Activated CD4-positive, alpha-beta T cell treated with anti-CD3 and anti-CD28 coated beads, Interleukin-2, amount 50 U/mL, for 4 hours (primary cell): ENCODE measurements at places on chromosomes 16 and 17.

DNA sequence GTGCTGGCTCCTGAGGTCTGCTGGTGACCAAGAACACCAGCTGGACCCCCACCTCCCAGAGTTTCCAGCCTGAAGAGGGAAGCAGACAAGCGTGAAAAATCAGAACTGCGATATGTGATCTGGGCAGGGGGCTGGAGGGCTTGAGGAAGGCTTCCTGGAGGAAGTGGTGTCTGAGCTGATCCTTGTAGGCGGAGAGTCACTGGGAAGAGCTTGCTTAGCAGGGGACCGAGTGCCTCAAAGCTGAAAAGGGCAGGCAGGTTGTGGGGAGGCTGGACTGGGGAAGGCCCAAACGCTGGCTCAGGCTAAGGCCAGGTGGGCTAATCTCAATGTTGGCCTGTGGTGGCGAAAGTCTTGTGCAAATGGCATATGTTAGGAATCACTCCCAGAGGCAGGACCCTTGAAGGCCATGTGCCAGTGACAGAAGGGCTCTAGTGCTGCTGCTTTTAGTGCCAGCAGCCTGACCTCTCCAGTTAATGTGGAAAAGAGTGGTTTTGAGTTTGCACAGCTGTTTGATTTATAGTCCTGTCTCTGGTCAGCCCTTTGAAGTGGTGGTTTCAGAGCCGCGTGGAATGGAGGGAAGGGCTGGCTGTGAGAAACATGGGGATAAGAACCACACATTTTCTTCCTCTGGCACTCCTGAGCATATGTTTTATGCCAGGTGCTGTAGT is 85.3 kb upstream of the LGALS9 start:
- no peak for DNase-seq

GRCh38 chr16:83532634-83533033 is 275.1 kb upstream of the HSBP1 start:
- no peak for DNase-seq

DNA sequence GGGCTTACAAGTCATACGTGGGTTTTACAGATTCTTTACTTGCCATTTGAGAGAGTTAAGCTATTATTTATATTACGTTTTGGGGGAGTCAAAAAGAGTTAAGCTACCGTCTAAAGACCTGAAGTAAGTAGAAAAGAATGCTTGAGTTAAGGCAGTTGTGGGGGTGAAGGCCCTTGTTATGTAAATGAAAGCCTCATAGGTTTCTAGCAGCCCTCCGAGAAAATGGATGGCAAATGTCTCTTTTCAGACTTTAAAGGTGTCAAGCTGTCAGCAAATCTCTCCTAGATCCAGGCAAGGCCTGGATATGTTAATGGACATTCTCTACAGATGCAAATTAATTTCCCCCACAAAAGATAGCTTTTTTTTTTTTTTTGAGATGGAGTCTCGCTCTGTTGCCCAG is 7.2 kb upstream of the EIF4A3 start:
- DNase-seq, result no peak

DNA sequence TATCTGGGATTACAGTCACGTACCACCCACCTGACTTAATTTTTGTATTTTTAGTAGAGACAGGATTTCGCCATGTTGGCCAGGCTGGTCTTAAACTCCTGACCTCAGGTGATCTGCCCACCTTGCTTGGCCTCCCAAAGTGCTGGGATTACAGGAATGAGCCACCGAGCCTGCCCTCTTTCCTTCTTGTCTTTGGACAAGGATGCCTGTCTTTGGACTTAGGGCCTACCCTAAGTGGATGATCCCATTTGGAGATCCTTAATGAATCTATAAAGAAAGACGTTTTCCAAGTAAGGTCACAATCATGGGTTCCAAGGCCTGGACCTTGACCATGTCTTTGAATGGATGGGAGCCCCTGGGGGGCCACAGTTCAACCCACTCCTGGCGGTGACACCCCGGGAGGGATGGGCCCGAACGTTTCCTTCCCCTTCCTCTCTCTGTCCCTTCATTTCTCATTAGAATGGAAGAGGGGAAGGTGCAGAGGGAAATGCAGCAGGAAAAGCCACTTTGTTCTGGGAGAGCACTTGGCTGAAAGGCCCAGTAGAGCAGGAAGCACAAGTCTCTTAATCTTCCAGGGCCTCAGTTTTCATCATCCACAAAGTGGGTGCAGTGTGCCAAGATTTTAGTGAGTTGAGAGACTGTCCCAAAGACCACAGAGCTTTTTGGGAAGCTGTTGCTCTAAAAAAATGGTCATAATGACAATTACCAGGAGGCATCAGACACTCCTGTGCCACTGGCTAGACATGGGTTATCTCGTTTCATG is 353.3 kb downstream of the SEC14L1 start:
- DNase-seq, result no peak

GRCh38 chr17:9104370-9105041 is 83.2 kb downstream of the NTN1 start:
- DNase-seq, result no peak

GRCh38 chr17:19307521-19307920 is 55.0 kb downstream of the B9D1 start:
- DNase-seq, result no peak

DNA sequence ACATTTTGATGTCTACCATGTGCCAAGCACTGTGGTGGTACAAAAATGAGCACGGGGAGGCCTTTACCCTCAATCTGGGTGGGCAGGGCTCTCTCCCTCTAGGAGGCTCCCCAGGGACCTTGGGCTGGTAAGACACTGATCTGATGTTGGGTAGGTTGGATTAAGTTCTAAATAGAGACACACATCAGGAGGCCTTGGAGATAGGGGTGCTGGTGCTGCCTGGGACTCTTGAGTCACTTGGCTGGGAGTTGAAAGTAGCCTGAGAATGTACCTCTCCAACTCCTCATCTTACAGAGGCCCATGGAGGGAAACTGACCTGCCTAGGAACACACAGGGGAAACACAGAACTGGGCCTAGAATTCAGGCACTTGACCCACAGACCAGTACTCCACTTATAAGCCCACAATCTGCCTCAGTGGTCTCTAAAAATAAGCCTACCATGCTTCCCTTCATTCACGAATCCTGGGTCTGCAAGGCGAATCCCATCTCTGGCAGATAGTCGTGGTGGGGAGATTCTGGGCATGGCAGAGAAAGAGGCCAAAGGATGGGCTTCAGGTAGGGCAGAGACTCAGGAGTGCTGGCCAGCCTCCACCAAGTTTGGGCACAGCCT is 1.8 kb upstream of the NEUROD2 start:
- DNase-seq, result no peak

GRCh38 chr16:83792391-83792790 is 15.4 kb upstream of the HSBP1 start:
- no peak for DNase-seq

DNA sequence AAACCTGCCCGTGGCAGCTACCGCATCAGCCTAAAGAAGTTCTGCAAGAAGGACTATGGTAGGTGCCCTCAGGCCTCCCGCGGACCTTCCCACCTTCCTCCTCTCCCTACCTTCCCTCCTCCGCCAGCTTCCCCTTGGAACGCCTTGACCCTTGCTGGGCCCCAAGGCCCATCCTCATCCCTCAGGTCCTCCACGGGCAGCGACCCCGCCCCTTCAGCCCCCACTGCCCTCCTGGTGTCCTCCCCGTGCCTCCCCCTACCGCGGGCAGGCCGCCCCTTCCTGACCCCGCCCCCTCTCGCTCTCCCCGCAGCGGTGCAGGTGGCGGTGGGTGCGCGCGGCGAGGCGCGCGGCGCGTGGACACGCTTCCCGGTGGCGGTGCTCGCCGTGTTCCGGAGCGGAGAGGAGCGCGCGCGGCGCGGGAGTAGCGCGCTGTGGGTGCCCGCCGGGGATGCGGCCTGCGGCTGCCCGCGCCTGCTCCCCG is 1.4 kb upstream of the TBC1D24 start:
- no peak for DNase-seq

DNA sequence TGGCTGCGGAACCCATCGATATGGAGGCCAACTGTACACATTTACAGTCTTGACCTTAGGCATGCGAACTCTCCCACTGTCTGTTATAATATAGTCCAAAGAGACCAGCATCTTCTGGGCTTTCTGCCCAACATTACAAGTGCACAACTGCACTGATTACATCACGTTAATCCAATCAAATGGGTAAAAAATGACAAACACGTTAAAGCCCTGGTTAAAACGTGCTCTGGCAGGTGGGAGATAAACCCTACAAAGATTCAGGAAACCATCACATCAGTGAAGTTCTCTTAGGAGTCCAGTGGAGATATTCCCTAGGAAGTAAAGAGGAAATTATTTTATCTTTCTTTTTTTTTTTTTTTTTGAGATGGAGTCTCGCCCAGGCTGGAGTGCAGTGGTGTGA is 23.7 kb upstream of the XYLT2 start:
- DNase-seq, result no peak

GRCh38 chr17:79797492-79798298 is 818 bp upstream of the CBX8 start:
- no peak for DNase-seq

DNA sequence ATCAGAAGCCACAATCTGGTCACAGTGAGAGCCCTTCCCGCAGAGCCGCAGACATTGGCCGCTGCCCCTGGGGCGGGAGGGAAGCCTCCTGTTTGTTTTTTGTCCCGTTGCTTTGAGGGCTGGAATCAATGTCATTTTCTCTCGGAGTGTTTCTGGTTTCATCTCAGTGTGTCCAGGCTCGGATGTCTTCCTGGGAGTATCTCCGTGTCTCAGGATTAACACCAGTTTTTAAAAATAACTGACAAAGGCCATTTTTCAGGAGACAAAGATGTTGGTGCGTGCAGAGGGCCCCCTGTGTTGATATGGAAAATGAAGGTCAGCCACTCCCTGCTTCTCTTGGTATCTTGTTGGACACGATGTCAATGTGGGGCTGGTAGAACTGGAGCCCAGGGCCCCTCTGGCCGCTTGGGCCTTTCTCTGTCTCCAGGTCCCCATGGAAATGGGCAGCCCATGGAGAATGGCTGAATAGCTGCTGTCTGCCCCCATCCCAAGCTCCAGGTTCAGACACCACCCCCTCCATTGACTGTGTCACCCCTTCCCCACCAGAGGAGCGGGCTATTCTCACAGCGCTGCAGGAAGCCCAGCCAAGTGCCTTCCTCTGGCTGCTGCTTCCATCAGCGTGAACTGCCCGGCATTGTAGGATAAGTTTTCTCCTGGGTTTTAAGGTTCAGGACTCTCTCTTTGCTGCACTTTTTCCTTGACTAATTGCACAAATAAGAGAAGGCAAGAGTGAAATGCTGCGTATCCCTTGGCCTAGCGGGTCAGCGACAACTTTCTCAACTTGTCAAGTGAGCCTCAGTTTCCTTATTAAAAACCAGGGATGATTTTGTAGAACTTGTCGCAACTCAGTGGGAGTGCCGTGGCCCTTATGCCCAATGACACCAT is 72.2 kb upstream of the METTL9 start:
- no peak for DNase-seq

- DNase-seq, result no peak
Observed at GRCh38 chr16:28826141-28826540, 3.3 kb downstream of the ATXN2L start.

- DNase-seq, result no peak
Observed at GRCh38 chr17:13523164-13523563, 78.6 kb downstream of the HS3ST3A1 start.

DNA sequence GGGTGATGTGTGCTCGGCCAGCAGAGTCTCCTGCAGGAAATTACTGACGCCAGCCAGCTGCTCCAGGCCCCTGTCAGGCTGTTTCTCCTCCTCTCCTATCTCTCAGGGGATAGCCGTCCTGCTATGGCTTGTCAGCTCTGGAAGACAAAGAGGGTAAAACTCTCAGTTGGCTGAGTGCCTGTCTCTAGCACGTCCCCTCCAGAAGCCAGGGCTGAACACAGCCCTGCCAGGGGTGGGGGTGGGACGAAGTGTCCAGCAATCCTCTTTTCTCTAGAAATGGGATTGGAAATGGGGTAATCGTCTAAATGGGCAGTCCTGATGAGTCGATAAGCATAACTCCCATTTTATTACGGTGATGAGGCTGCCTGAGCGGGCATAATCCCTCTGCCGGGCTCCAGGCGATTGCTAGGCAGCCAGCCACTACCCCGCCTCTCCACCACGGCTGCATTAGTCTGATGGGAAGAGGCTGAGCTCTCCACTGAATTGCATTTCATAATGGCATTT is 89.1 kb upstream of the GNAO1 start:
- DNase-seq, result no peak

GRCh38 chr17:13597723-13598347 is 3.9 kb downstream of the HS3ST3A1 start:
- DNase-seq, result peak; percentile 24

GRCh38 chr16:22004341-22004740 is 3.4 kb upstream of the PDZD9 start:
- no peak for DNase-seq
